ENCODE measurements at places on chromosomes 5 and 9.

DNA sequence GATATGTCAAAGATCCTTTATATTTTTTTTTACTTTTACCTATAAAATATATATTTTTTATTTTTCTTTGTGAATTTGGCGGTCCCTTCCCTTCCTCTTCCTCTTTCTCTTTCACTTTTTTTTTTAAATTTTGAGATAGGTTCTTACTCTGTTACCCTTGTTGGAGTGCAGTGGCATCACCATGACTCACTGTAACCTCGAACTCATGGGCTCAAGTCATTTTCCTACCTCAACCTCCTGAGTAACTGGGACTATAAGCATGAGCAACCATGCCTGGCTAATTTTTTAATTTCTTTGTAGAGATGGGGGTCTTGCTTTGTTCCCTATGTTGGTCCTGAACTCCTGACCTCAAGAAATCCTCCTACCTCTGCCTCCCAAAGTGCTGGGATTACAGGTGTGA is 258.0 kb upstream of the CLINT1 start:
- no peak for DNase-seq

- DNase-seq: no peak
These were observed 109.3 kb downstream of the CRB2 start for GRCh38 chr9:123465304-123465703.

GRCh38 chr5:126477294-126478117 is 54.3 kb downstream of the GRAMD2B start:
- no peak for DNase-seq

DNA sequence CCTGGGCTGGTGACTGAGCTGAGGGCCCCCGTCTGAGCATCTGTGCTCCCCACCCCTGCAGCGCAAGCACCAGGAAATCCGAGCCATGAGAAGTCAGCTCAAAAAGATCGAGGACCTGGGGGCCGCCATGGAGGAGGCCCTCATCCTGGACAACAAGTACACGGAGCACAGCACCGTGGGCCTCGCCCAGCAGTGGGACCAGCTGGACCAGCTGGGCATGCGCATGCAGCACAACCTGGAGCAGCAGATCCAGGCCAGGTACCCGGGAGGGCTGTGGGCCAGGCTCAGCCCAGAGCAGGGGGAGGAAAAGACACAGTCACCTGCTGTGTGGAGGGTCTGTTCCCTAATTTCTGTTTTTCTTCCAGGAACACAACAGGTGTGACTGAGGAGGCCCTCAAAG is 24.6 kb downstream of the DYNC2I2 start:
- DNase-seq: peak; percentile 42

DNA sequence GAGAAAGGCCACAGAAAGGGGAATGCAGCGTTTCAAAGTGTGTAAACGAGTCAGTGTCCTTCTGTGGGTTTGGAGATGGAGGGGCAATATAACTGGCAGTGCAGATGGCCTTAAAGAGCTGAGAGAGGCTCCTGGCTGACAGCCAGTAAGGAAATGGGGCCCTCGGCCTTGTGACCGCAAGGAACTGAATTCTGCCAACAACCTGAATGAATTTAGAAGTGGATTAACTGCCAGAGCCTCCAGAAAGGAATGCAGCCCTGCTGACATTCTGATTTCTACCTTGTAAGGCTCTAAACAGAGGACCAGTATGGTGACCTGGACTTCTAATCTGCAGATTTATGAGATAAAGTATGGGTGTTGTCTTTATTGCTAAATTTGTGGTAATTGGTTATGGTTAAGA is 17.5 kb upstream of the NREP start:
- DNase-seq: no peak

GRCh38 chr9:6428940-6429889 is 16.2 kb downstream of the UHRF2 start:
- DNase-seq: no peak

- peak; percentile 12 for DNase-seq
These were observed 37.7 kb downstream of the UBAP2 start for GRCh38 chr9:34010979-34011378.

- DNase-seq: no peak
These were observed at the start of gene ABO for GRCh38 chr9:133275105-133276000. Gene ABO, minus strand, starts transcription at chr9:133275201.

DNA sequence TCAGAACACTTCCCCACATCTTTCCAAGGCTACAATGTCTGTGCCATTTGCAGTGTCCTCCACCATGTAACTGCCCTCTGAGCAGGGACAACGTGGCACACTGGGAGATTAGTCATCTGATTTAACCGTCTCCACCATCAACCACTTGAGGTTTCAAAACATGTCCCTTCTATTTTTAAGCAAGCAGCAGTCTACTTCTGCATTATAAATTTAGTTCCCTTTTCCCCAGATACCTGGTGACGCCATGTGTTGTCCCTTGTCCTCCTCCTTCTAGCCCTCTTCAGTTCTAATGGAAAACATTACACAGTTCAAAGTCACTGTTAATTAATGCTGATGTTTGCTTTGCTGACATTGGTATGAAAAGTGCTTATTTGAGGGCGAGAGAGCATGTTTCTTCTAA is 52.8 kb downstream of the ATP10B start:
- no peak for DNase-seq

GRCh38 chr5:53917826-53918225 is 357.4 kb downstream of the NDUFS4 start:
- no peak for DNase-seq

DNA sequence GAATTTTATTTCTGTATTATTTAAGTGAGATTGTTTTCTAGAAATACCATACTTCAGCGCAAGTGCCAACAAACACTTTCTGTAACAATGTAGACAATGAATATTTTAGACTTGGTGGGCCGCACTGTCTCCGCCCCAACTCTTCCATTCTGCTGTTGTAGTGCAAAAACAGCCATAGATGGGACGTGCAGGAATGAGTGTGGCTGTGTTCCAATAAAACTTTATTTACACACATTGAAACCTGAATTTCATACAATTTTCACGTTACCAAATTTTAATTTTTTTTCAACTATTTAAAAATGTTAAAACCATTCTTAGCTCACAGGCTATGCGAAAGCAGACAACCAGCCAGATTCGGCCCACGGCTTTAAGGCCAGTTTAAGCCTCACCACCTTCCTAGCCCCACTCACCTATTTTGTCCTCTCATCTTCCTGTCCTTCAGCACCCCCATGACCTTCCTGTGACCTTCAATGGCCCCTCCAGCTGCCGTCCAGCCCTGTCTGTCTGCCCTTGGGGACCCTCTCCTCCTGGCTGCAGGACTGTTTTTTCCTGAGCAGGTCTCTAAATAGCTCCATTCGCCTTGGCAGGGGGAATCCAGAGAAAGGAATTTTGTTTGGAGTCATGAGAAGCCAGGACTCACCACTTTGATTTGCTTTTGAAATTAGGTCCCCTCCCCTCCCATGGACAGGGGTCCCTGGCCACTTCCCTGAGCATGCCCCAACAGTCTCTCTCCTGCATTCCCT is 11.2 kb upstream of the ANXA6 start:
- no peak for DNase-seq

- DNase-seq: no peak
These were observed 46.2 kb downstream of the GALNT10 start for GRCh38 chr5:154236536-154237375.

DNA sequence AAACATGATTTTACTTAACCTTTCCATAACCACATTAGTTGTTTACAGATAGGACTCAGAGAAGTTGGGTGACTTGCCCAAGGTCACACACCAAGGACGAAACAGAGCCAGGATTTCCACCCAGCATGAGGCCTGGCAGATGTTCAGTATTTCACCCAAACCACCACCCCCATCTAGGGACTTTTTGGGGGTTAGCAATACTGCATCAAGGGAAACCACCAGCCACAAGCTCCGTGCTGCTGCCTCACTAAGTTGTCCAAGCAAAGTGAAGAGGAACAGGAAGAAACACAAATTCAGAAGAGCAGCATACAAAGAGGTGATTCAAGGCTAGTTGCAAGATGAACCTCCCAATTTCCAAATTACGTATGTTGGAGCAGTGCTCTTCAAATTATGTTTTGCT is 219.6 kb upstream of the RORB start:
- peak; percentile 35 for DNase-seq

DNA sequence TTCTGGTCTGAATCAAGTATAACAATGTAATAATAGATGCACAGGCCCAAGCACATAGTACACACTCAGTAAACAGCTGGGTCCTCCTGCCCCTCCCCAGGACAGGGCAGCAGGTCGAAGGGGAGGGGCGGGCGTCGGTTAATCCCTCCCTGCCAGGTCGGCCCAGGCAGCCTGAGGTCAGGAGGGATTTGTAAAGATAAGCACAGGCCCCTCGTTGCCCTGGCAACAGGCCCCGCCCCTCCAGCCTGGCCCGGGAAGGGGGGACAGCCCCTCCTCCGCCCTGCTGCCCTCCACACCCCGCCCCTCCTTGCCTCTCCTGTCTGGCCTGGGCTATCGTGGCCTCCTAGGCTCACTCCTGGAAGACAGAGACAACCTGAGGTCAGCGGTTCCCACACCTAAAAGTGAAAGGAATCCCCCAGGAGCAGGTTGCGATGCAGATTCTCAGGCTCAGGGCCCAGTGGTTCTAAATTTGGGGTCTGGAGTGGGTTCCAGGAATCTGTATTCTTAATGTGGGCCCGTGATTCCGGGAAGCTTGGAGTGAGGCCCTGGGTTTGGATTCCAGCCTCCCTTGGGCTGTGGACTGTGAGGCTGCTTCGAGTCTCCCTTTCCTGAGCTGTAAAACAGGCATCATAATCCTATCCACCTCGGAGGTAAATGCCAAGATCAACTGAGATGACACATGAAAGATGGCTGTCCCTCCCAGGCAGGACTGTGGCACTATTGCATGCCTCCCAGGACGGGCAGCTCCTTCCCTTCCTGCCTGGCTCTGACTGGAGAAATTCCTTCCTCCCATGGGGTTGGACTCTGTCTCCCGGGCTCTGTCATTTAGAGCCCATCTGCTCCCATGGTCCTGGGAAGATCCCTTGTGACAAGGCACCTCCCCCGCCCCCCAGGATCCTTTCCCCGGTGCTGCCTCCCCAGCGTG is 4.4 kb downstream of the CRB2 start:
- peak; percentile 63 for DNase-seq

DNA sequence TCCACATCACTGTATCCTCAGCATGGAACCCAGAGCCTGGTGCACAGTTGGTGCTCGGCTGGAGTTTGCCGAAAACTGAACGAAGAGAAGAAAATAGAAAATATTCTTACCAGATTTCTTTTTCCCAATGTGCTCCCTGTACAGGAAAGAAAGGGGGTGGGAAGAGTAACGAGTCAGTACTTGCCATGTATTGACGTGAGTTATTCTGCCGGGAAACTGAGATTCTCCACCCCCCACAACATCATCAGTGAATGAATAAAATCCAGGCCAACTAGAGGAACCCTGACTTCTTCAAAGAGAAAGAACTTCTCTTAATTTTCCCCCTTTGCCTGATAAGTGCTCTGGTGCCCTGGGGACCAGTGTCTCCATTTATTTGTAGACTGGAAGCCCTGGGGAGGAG is 80.6 kb downstream of the SH3PXD2B start:
- DNase-seq: no peak

- DNase-seq: no peak
These were observed 275.6 kb downstream of the SEC61B start for GRCh38 chr9:99497641-99498040.

- DNase-seq: no peak
These were observed 47.3 kb upstream of the GALNT10 start for GRCh38 chr5:154143211-154143641.

DNA sequence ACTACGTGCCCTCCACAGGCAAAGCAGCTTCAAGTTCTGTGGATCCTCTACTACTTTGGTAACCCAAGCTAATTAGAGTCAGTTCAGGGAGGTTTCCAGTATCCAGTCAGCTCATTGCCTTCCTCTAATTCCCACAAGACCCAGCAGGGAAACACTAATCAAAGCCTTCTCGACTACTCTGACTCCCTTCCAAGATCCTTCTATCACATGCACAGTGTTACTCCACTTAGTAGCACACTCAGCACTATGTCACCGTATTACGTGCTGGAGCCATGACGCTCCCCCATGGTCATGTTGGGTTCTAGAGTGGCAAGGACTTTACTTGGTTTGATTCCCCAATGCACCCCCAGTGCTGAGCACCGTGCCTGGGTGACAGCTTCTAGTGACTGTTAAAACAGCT is 53.0 kb downstream of the DCP2 start:
- no peak for DNase-seq

Data from CD8-positive, alpha-beta memory T cell (primary cell).